ENCODE measurements at places on chromosomes 7 and 10. TPM values are rescaled to one million over a fixed set of nuclear protein-coding genes. Genes with fewer than 3 reads are reported as not detected.

CPEB3 gene
- total RNA-seq = 3.8 TPM

SKIDA1 gene
- 0.29 TPM for total RNA-seq

DNA sequence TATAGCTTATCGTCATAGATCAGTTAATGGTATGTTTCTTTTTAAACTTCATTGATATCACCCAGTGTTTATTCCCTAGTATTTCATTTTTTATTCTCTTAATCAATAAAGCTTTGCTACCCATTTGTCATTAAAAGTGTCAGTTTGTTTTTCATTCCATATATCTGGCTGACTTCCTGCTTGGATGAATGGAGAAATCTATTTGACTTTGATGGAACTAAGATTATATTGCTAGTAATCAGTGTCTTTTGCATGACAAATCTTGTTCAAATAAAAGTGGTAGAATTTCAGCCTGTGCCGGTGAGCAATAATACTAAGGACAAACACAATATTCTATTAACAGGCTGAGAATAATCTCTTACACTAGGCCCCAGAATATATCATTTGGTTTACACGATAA is 203.3 kb downstream of the SEC23IP start:
- no peak for DNase-seq

DNA sequence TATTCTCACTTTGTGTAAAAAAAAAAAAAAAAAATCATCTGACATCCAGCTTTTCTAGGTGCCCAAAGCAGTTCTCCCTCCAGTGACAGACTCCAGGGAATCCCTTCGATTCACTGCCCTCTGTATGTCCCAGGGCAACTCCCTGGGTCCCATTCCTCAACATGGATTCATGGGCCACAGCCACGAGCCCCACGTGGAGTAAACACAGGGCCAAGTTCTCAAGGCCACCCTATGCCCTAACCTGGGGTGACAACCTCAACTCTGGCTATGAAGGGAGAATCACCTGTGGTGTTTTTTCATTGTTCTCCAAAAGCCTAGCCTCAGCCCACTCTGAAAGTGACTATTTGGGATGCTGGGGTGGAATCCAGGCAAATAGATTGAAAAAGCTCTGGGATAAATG is 3.4 kb downstream of the BNIP3 start:
- no peak for DNase-seq

DNA sequence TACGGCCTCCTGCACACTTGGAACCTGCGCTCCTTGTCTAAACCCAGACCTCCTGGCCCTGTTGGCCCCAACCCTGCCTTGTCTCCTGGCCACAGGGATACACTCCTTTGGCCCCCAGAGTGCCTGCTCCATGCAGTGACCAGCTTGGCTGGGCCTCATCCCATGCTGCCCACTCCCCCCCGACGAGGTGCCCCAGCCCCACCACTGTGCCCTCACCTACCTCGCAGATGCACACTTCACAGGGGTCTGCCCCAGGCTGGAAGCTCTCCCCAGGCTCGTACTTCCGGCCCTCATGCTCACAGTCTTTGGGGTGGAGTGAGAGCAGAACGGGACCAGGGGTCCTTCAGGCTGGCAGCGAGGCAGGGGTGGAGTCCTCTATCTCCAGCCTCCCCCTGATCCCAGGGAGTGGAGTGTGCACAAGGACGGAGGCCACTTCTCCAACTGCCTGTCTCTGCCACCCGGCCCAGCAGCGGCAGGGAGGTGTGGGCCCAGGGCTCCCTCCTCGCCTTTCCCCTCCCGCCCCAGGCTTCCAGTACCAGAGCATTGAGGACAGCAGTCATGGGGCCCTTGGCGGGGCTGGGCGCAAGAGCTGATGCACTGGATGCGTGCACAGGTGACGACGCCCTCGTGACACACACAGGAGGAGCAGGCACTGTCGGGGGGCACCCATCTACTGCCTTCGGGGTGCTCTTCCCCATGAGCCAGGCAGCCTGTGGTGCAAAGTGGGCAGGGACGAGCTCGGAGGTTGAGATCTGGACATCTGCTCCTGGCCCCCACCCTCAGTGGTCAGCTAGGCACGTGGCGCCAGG is 22.1 kb downstream of the ATP6V1F start:
- DNase-seq = no peak

- DNase-seq = no peak
These were observed 171.2 kb upstream of the CELF2 start for GRCh38 chr10:10846504-10846900.

All from activated CD8-positive, alpha-beta memory T cell treated with anti-CD3 and anti-CD28 coated beads, Interleukin-2, amount 10 ng/mL, durations not matched to agents 7 days and 5 days (primary cell).